ENCODE measurements at places on chromosomes 1 and 21. TPM values are rescaled to one million over a fixed set of nuclear protein-coding genes. Genes with fewer than 3 reads are reported as not detected.

VCAM1 gene
- total RNA-seq, result 511 TPM

TMEM61 gene
- total RNA-seq, result not detected

DNA sequence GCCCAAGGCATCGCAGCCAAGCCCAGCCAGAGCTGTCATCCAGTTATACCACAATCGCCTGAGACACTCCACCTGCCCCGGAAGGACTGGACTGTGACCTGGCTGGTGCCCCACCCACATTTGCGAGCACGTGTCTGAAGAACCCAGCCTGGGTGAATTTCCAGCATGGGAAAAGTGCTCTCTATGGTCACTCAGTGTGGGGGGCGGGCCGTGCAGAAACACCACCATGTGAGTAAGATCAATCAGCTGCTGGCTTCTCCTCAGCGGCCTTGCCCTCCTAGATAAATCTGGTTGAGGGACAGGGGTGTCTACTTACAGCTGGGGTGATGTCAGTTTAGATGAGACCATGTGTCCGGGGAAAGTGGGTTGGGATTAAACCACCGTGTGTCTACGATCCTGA, 44.8 kb downstream of the URB1 start:
- no peak for DNase-seq
- peaks cover 95% of the 10 kb centered on the region for H3K36me3 ChIP-seq
- H3K4me3 ChIP-seq, result no peak overlapping the region
- H3K27ac ChIP-seq, result no peak overlapping the region

DNA sequence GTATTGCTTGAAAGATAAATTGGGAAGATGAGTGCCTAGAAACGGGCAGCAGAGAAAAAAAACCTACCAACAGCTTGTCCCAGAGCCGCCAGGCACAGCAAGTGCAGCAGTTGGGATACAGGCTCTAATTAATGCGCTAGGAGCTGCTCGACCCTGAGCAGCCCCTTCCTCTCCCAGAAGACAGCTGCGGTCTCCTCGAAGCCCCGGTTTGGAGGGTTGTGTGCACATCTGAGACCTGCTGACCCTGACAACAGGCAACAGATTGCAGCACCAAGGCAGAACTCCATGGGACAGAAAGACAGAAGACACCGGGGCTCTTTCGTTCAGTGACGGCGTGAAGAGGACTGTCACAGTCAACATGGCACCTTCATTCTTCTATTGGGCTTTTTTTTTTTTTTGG, 101.4 kb downstream of the TSEN15 start:
- H3K4me1 ChIP-seq, result peaks cover 12% of the 10 kb centered on the region
- peaks cover 4% of the 10 kb centered on the region for H3K27me3 ChIP-seq
- no peaks in the 10 kb centered on the region for H3K36me3 ChIP-seq
- peak overlapping the region; percentile 66 for H3K4me3 ChIP-seq

ITLN2 gene
- total RNA-seq, result not detected

DNA sequence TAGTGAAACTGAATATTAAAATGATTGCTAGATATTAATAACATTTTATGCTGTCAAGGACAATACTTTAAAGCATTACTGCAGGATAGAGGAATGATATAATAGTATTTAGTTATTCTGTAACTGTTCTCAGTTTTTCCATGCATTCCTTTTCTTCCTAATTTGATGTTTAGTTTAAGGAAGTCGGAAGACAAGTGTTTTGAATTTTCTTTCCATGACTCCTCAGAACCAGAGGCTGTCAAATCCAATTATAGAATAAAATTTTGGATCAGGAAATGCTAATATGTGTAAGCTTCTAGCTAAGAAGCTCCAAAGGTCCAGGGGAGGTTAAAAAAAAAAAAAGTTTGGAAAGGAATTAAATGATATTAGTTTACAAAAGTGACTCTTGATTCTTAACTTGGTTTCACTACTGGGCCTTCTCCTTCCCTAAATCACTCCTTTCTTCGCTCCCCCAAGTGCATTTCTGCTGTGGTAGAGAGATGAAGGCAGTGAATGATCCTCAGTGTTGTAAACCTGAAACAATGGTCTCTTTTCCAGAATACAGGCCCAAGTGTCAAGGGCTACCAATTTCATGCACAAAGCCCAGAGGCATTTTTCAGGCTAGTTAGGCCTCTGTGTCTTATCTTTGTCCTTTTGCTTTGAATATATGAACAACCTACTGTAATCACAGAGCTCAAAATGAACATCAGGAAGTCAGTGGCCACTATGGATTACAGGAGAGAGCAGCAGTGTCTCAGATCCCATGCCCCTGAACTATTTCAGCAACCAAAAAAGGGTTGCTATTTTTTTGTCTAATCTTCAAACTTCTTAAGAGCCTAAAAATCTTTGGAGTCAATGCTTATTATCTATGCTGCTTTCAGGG, 6.2 kb downstream of the ADSS2 start:
- H3K4me3 ChIP-seq, result peak overlapping the region; percentile 28
- H3K27ac ChIP-seq, result peak overlapping the region; percentile 66
- no peaks in the 10 kb centered on the region for H3K27me3 ChIP-seq
- no peak for DNase-seq
- H3K36me3 ChIP-seq, result peaks cover 9% of the 10 kb centered on the region
- H3K4me1 ChIP-seq, result peaks cover 38% of the 10 kb centered on the region

GRCh38 chr1:10911490-10912166, 100.8 kb upstream of the TARDBP start:
- no peaks in the 10 kb centered on the region for H3K36me3 ChIP-seq
- H3K27me3 ChIP-seq, result peaks cover 13% of the 10 kb centered on the region
- peak; percentile 58 for DNase-seq
- H3K4me3 ChIP-seq, result no peak overlapping the region

FCAMR gene
- total RNA-seq, result not detected

DNA sequence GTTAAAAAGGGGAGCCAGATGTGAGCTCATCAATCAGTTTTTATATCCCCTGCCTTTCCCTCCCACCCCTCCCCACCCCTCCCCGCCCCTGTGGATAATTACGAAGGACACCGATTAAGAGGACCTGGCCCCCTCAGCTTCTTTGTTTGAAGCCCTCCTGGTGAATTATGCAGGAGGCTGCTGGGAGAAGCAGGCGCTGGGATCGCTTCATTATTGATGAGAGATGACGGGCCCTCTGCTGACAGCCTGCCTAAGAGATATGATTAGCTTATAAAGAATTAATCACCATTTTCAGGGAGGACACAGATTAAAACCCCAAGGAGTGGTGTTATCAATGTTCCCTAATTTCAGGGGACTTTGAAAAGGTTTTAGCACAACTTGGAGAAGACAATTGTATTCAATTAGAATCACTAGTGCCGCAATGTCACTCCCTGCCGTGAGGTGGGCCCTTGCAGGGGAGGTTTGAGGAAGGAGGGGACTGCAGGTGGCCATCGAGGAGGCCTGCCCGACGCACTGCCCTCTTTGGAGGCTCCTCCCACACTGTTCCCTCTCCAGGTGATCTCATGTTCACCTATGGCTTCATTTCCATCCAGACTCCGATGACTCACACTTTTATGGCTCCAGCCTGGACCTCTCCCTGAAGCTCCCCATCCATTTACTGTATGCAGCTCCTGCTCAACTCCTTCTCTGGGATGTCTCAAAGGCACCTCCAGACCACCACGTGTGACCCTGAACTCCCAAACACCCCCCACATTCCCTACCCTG, 67.0 kb upstream of the KLHDC7A start:
- no peaks in the 10 kb centered on the region for H3K36me3 ChIP-seq
- H3K27ac ChIP-seq, result no peak overlapping the region
- DNase-seq, result no peak
- H3K27me3 ChIP-seq, result no peaks in the 10 kb centered on the region

DNA sequence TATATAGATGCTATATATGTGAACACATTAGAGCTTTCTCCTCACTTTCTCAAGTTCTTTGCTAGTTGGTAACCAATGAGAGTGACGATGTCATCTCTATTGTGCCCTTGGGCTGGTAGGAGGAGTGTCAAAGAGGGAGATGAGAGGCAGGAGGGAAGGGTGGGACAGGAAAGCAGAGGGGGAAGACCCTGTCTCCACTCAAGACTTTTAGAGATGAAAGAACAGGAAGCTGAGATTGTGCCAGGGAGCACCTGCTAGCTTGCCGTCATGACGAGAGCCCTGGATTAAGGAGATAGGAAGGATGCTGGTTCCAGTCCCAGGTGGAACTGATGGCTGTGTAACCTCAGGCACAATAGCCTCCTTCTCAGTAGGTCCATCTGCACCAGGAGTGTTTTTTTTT, 16.7 kb downstream of the CNR2 start:
- no peak for DNase-seq
- no peak overlapping the region for H3K4me3 ChIP-seq
- peaks cover 22% of the 10 kb centered on the region for H3K27me3 ChIP-seq
- H3K4me1 ChIP-seq, result no peaks in the 10 kb centered on the region

GRCh38 chr1:44354268-44354839, 703 bp downstream of the ERI3 start:
- no peak for DNase-seq
- H3K36me3 ChIP-seq, result no peaks in the 10 kb centered on the region
- peaks cover 15% of the 10 kb centered on the region for H3K4me1 ChIP-seq
- H3K27me3 ChIP-seq, result no peaks in the 10 kb centered on the region

TLR5 gene
- total RNA-seq, result 0.88 TPM

LRRC3 gene
- 0.88 TPM for total RNA-seq

FGGY gene
- total RNA-seq, result 24.6 TPM

GRCh38 chr21:37195059-37195458, 72.1 kb downstream of the VPS26C start:
- H3K27me3 ChIP-seq, result no peaks in the 10 kb centered on the region
- H3K4me1 ChIP-seq, result peaks cover 20% of the 10 kb centered on the region
- no peak overlapping the region for H3K4me3 ChIP-seq
- no peak overlapping the region for H3K27ac ChIP-seq
- no peak for DNase-seq
- H3K36me3 ChIP-seq, result peaks cover 86% of the 10 kb centered on the region

DNA sequence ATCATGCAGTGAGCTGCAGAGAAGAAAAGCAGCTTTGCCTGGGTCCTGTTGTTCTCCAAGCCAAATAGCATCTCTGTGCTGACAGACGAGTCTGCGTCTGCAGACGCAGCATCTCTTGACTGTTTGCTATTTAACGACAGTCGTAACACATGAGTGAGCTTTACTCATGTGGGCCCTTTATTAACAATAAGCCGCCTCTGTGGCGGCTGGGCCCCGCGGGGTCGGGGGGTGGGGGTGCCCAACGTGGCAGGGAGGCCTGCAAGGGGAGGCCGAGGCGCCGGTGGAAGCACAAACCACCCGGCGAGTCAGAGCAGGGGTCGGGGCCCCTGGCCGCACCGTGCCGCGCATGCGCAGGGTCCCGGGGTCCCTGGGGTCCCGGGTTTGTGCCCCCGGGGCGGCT, 435.1 kb downstream of the KIF26B start:
- no peaks in the 10 kb centered on the region for H3K27me3 ChIP-seq
- no peak overlapping the region for H3K4me3 ChIP-seq
- peaks cover 3% of the 10 kb centered on the region for H3K4me1 ChIP-seq
- no peak overlapping the region for H3K27ac ChIP-seq

- H3K36me3 ChIP-seq, result no peaks in the 10 kb centered on the region
- no peaks in the 10 kb centered on the region for H3K27me3 ChIP-seq
- no peak for DNase-seq
- no peak overlapping the region for H3K27ac ChIP-seq
Measured at GRCh38 chr1:83545066-83545862, 453.7 kb downstream of the TTLL7 start.

GRCh38 chr21:41571938-41572510, 64.1 kb upstream of the TMPRSS2 start:
- no peak overlapping the region for H3K27ac ChIP-seq
- no peak for DNase-seq
- H3K36me3 ChIP-seq, result no peaks in the 10 kb centered on the region
- H3K4me1 ChIP-seq, result no peaks in the 10 kb centered on the region
- no peak overlapping the region for H3K4me3 ChIP-seq

DNA sequence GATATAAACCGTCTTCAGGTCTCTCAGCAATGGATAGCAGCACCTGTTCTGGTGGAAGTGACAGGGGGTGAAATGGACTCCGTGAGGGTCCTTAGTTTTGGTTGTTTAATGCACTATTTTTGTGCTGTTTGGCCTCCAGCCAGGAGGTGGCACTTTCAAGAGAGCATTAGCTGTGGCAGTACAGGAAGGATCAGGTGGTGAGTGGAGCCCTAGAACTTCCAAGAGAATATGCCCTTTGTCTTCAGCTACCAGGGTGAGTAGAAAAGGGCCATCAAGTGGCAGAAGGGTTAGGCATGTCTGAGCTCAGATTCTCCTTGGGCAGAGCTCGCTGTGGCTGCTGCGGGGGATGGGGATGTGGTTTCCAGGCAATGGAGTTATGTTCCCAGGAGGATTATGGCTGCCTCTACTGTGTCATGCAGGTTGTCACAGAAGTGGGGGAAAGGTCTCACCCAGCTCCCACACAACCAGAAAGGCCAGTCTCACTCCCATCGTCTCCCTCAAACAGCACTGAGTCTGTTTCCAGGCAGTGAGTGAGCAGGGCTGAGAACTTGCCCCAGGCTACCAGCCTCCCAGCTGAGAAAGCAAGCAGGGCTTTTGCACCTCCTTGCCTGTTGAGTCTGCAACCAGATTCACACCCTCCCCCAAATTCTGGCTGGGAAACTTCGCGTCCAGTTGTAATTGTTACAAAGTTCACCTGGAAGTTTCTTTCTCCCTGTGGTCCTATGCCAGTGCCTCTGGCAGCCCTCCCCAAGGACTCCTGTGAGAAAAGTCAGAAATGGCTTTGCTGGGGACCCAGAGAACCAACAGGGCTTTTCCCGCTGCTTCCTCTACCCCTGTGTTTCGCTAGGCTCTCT, 39.1 kb upstream of the TTLL7 start:
- H3K4me1 ChIP-seq, result no peaks in the 10 kb centered on the region
- H3K4me3 ChIP-seq, result no peak overlapping the region
- DNase-seq, result no peak
- H3K27ac ChIP-seq, result no peak overlapping the region

- no peak overlapping the region for H3K4me3 ChIP-seq
- no peak for DNase-seq
- H3K4me1 ChIP-seq, result peaks cover 27% of the 10 kb centered on the region
- no peaks in the 10 kb centered on the region for H3K36me3 ChIP-seq
- no peaks in the 10 kb centered on the region for H3K27me3 ChIP-seq
- peak overlapping the region; percentile 21 for H3K27ac ChIP-seq
Measured at GRCh38 chr1:39184354-39184818, 20.1 kb upstream of the MACF1 start.

DNA sequence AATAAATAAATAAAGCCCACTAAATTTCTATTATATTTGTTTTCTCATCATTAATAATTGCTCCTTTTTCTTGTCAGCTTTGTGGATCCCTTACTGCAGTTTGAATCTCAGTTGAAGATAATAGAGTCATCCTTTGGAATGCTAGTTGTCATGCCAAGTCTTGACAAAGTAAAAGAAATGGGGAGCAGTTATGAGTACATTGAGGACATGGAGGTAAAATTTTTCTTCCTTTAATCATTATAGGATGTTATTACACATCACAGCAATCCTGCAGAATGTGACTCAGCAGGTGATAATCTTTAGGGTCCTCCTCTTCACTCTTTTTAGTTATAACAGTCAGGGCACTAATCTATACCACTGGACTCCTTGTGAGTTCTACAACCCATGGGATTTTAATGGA, 24.1 kb downstream of the MROH9 start:
- H3K4me3 ChIP-seq, result no peak overlapping the region
- peaks cover 4% of the 10 kb centered on the region for H3K4me1 ChIP-seq
- no peak overlapping the region for H3K27ac ChIP-seq
- H3K36me3 ChIP-seq, result no peaks in the 10 kb centered on the region
- H3K27me3 ChIP-seq, result no peaks in the 10 kb centered on the region

GJB3 gene
- total RNA-seq, result not detected
